ENCODE measurements at places on chromosomes 2 and 18.

DNA sequence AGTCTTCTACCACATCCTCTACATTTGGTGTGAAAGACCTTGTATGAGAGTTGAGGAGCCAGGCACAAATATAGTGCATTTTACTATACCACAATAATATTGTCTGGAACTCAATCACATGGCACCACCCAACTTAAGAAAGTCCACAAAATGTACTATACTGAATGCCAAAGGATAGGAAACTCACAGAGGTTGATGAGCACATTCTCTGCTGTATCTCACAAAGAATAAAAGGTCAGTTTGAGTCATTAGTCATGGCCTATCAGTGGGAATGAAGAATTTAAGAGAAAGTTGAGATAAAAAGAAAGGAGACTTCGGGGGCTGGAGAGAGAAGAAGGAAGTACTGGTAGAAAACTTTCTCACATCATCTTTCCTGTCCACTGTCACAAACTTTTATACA is 134.3 kb downstream of the RDH14 start:
- no peak for DNase-seq

- no peak for DNase-seq
Observed at GRCh38 chr2:68878071-68878711, 7.0 kb upstream of the BMP10 start.

DNA sequence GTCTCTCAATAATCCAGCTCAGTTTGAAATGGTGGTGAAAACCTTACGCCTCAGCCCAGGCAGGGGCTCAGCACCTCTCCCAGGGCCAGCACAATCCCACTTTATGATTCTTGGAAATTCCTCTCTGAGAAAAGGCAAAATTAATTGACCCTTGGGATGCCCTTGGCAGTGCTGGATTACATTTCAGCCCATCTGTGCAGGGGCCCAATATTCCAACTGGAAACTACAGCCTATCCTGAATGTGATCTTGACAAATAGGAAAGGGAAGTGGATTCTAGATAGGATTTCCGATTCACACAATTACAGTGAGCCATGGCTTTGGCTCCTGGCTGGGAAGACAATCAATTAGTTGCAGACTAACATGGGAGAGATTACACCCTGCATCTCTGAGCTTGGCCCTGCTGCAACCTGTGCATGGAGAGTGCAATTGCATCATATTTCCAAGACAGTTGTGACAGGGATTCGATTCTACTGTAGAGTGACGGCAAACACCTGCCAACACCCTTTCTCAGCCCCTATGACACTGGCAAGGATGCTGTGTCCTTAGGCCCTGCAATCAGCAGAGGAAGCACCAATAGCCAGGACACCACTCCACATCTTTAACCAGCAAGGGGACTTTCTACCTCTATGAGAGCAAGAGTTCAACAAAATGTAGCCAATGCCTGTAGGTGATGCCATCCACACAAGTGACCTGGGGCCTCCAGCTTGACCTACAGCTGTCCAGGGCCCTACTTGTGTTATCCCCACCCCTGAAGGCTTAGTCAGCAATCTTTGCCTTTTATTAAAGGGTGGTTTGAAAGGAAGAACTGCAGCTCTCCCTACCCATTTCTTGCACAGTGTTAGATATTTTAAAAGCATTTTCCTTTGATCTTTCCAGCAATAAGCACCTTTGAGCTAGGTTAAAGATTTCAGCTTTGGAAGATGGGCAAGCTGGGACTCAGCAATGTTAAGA is 187.2 kb upstream of the HS6ST1 start:
- no peak for DNase-seq

DNA sequence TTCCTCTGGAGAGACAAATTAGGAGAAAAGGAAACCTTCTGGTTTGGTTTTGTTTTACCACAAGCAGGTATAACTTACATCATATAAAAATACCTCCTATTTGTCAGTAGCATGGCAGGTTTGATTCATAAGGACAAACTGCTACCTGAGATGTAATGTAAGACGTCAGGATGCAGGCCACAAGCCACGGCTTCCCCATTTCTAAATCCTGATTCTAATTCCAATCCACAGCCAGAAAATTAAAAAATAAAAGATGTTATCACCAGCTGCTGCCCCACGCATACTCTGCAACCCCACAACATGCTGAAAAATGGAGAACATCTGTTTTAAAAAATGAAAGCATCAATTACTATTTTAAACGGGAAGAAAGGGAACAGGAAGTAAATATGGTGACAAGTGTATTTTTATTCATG is 197.6 kb downstream of the BCL11A start:
- DNase-seq, result no peak

GRCh38 chr18:21714474-21714873 is 9.9 kb upstream of the ABHD3 start:
- DNase-seq, result no peak

- no peak for DNase-seq
Observed at GRCh38 chr2:211127501-211127900, 571.1 kb downstream of the CPS1 start.

DNA sequence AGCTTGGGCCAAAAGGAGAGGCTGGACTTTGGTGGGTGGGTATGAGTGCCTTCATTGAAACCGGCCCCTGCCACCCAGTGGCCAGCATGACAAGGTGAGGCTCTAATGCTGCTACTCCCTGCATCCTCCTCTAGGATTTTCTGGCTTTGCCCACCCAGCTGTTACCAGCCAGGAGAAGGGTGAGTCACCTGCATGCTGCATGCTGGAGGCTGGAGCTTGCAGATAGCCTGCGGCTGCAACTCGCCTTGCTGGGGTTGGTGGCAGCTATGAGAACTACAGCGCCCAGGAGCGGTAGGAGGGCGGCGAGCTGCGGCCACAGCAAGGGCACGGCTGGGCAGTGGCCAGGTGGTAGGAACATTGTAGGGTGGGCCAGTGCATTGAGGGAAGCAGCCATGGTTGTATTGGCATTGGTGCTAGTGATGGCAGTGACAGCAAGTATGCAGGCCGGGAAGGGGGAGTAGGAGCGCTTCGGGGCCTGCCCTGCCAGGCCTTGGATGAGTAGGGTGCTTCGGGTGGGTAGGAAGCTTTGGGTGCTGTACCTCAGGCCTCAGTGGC is 75.4 kb upstream of the SLC35G4 start:
- no peak for DNase-seq

GRCh38 chr2:168831662-168832061 is 29.2 kb downstream of the NOSTRIN start:
- no peak for DNase-seq

DNA sequence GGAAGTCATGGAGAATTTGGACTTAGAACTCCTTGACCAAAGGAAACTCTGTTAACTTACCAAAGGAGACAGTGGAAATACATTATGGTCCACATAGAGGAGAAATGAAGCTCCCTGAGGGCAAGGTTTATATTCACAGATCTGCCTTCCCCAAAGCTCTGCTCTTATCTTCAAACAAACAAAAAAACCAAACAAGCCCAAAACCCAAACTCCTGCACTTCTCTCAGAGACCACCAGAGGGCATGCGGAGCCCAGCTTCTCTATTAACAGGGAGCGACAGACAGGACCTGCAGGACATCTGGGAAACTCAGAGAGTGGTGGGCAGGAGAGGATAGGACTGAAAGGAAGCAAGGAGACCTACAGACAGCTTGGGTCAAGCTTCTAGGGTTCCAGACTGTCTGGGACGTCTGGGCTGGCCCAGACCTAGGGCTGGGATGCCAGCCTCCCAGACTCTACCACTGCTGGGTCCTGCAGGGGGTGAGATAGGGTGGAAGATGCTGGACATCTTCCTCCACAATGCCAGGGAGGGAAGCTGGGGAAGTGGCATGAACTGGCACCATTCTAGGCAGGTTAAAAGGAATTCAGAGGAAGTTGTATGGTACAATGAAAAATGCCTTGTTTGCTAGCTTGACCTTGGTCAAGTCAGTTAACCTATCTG is 4.0 kb upstream of the WNT10A start:
- peak; percentile 82 for DNase-seq

GRCh38 chr2:201926067-201926466 is 107.6 kb upstream of the FZD7 start:
- no peak for DNase-seq

DNA sequence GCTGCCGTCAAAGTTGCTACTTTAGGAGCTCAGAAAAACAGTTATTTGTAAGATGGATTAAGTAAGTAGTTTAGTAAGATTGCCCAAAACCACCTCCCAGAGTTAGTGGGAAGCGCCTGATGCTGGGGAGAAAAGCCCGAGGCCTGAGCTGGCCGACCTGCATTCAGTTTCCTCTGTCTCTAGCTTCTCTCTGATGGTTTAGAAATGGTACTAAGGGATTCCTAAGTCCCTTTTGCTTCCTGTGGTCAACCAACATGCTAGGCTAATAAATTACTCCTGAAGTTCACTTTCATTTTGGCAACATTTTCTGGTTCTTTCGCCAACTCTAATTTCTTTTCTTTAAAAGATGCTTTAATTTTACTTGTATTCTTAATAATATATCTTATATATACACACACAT is 60.1 kb downstream of the ASAP2 start:
- no peak for DNase-seq

DNA sequence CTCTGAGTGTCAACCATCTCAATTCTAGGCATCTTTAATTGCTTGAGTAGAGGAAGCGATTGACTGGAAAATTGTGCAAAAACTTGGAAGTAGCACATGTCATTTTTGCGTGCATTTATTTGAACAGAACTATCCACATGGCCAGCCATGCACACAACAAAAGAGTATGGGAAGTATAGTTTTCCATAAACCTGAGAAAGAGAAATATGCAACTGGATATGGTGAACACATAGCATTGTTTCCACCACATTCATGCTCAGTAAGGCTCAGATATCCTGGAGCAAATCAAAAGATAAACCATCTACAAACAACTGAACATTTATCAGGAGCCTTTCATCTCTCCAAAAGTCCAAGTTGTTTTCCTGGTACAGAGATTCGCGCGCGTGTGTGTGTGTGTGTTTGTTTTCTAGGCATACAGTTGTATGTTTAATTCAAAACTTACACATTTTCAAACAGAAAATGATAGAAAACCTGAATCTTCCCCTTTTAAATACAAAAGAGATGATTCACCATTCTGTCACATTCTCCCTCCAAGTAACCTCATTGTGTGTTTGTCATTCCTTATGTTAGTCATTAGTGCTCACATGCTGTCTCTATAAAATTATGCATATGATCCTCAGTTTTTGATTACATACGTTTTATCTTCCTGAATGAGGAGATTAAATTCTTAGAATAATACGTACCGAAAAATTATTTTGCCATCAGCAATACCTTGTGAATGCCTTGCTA is 780.4 kb upstream of the NRXN1 start:
- no peak for DNase-seq

GRCh38 chr2:119011162-119011909 is 69.3 kb downstream of the MARCO start:
- DNase-seq, result peak; percentile 63

GRCh38 chr2:37544591-37545031 is 126.8 kb downstream of the CDC42EP3 start:
- DNase-seq, result no peak

Measured in GM13977 (cell line).